ENCODE measurements at places on chromosomes 3 and 15.

GRCh38 chr3:179421500-179421899 is 29.8 kb downstream of the GNB4 start:
- DNase-seq, result no peak

DNA sequence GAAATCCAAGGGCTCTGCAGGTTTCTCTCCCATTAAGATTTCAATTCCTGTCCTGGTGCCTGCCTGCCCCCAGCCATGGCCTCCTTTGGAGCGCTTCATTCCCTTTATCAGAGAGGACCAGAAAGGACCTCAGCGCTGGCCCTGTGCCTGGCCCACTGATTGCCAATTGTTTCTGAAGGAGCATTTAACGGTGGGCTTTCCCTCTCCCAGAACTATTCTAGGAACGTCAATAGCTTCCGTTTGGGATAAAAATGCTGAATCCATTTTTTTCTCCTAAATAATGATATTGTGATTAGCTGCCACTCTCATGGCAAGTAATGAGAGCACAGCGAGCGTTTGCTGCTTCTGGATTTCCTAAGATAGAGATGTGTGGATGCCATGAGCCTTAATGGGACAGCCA is 12.2 kb upstream of the SLC6A1 start:
- DNase-seq, result no peak

- DNase-seq, result no peak
Observed at GRCh38 chr3:193780810-193781478, 187.9 kb downstream of the OPA1 start.

- DNase-seq, result no peak
Observed at GRCh38 chr3:185215873-185216606, 37.8 kb downstream of the EHHADH start.

DNA sequence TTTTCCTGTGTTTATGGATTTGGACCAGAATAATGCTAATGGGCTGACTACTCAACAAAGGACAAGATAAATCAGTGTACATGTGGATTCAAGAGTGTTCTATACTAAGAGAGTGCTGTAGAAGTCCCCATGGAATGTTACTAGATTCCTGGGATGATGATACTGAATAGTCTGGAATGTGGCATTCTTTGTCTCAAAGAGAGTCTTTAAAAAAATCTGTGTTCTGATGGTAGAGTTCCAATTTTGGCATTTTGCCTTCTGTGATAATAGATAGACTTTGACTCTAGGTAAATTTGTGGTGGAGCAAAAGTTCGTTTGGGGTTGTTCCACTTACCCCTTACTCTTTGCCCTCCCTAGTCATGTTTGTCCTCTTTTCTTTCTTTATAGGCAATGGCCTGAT is 43.7 kb downstream of the NMD3 start:
- no peak for DNase-seq

DNA sequence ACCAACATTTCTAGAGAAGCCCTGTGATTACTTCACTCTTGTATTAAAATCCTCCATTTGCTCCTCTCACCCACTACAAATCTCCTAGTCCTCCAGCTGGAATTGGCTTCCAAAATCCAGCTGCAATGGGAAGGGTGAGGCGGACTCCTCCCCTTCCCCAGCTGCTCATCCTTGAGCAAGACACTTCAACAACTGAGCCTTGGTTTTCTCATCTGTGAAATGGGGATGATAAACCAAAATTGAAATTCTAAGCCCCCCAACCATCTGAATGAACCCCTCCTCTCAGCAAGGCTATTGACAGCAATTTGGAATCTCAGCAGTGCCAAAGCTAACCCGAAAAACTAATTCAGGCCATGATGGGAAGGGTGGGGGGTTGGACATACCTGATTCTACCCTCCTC is 9.4 kb downstream of the FAM174B start:
- DNase-seq, result no peak

DNA sequence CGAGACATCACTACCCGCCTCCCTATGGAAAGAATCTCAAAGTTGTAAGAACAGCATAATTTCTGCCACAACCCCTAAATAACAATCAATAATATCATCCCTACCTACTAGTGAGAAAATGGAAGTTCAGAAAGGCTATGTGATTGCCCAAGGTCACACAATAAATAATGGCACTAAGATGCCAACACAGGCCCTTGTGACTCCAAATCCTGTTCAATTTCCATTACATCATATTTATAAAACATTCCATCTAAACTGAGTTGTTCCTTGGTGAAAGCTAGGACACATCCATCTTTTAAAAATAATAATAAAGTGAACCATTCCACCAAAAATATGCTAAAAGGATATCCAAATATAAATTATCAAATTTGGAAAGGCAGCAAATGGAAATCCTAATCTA is 144.6 kb downstream of the MAGI1 start:
- DNase-seq, result no peak

GRCh38 chr15:36218991-36219390 is 360.4 kb upstream of the CDIN1 start:
- no peak for DNase-seq

DNA sequence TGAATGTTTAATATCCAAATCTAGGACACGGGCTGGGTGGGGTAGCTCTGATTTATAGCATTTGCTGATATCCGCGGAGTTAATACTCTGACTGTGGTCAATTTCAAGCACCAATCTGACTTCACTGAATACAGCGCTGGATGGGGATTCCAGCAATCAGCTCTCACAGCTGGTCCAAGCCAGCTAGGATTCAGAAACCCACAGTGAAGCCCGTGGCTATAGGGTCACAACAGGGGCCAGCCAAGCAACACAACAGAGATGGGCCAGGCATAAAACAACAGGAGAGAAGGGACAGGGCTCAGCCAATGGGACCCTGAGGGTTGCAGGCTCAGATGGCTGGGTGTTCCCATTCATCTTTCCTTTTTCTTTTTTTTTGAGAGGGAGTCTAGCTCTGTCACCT is 5.4 kb upstream of the LMAN1L start:
- DNase-seq, result no peak

GRCh38 chr15:90213122-90213817 is 12.1 kb downstream of the SEMA4B start:
- no peak for DNase-seq

DNA sequence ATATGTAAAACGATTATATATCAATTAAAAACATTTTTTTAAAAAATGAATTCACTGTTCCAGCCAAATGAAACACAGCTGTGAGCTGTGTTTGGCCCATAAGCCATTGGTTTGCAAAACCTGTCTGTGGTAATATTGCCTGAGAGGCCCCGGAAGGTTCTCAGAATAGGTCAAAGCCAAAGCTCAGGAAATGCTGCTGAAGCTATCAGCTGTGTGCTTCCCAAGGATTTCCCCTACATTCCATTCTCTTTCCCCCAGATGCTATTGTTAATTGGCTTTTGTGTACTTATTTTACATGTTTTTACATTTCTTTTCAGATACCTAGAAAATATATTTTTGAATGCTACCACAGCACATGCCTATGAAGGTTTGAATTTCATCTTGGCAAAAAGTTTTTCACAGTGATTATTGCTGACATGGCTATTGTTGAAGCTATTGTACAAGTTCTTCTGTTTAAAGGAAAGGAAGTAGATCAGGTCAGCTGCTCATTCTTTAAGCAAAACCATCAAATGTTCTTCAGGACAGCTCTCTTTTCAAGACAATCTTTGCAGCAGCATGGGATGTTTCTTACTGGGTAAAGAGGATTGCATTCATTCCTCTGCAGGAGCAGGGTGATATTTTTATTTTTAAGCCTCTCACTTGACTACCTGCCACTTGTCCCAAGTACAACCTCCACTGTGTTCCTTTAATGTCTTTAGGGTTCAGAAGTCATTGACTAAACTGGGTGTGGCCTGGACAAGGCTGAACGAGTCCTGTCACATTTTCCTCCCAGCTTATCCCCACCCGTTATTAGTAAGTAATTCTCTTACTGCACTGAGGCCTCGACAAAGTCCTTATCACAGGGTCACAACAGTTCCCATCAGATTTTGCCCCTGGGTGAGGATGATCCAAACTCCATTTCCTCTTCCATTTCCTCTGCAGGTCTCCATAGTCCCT is 26.3 kb upstream of the BNC1 start:
- DNase-seq, result no peak

DNA sequence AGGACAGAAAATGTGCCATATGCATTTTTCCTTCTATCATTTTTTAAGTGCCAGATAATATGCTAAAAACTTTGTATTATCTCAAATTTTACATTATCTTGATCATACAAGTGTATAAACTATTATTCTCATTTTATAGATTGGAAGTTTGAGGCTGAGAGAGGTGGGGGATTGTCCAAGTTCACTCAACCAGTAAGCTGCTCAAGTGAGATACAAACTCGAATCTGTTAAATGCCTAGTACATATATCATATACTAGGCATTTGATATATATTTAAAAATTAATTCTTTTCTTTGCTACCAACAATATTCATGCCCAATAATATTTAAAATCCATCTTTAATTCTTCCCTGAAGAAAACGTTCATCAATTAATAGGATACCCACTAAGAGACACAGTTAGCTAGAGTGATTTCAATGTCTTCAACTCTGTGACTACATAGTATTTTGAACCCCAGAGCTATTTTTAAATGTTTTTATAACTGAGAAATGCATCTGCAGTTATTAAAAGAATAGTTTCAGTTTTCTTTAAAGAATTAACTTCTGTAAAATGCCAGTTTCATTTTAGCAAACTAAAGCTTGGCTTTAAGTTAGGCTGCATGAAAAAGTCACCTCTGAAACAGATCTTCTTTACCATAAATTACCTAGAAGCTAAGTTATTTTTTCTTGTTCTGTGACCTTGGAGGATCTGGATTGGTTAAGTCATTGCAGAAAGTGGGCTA is 40.4 kb downstream of the IQCB1 start:
- DNase-seq, result no peak

DNA sequence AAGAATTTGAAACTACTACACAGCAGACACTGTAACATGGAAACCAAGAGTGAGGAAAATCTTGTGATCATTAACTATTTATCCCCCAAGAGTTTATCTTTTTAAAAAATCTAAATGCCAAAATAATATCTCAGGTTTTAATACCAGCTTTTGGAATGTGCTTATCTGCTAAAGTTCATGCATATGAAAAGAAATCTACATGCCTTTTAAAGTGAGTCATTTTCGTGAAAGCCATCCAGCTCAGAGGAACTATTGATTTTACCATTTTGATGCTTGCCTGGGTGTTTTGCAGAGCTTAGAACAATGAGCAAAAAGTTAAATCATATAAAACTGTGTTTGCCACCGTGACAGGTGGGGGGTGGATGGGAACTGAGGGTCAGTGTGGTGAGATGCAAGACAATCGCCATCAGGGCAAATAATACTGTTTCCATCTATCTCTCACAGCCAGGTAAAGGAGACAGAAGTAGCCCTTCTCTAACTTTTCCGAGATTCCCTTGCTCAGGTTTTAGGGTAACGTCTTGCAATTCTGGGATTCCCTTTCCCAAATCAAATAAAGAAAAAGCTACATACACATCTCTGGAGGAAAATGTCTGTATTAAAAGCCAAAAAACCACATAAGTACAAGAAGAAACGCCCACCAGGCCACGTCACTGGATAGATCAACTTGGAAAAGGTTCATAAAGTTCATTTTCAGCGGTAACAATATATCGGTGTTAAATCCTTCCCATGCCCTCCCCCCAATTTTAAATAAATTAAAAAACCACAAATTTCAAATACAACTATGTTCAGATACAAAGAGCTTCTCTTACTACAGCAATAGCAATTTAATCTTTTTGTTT is 2.0 kb downstream of the TMEM158 start:
- no peak for DNase-seq

GRCh38 chr3:67661089-67661488 is 6.7 kb upstream of the SUCLG2 start:
- no peak for DNase-seq

GRCh38 chr3:176079785-176080184 is 1117.5 kb downstream of the TBL1XR1 start:
- DNase-seq, result no peak

DNA sequence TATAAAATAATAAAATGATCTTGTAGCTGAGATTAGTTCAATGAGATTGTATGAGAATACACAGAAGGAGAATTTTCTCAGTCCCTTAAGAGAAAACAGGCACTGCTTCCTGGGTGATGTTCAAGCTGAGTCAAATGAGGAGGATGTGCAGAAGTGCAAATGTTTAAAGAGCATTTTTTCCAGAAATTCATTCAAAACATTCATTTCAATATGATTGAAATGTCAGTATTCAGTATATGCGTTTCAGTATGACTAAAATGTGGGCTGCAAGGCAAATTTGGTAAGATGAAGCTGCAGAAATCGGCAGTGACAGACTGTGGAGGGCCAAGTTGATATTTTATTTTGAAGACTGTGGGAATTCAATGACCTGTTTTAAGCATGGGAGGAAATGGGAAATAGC is 19.3 kb upstream of the PYDC2 start:
- DNase-seq, result no peak

GRCh38 chr3:30692498-30693130 is 86.2 kb downstream of the TGFBR2 start:
- DNase-seq, result no peak

- no peak for DNase-seq
Observed at GRCh38 chr3:40901796-40902195, 297.5 kb upstream of the CTNNB1 start.

GRCh38 chr15:93478947-93479346 is 389.9 kb upstream of the RGMA start:
- DNase-seq, result no peak

- DNase-seq, result no peak
Observed at GRCh38 chr3:150890295-150890694, 14.9 kb downstream of the MINDY4B start.

GRCh38 chr3:61771976-61772375 is 210.6 kb downstream of the PTPRG start:
- DNase-seq, result no peak

- no peak for DNase-seq
Observed at GRCh38 chr15:53223815-53224214, 433.7 kb upstream of the ONECUT1 start.

DNA sequence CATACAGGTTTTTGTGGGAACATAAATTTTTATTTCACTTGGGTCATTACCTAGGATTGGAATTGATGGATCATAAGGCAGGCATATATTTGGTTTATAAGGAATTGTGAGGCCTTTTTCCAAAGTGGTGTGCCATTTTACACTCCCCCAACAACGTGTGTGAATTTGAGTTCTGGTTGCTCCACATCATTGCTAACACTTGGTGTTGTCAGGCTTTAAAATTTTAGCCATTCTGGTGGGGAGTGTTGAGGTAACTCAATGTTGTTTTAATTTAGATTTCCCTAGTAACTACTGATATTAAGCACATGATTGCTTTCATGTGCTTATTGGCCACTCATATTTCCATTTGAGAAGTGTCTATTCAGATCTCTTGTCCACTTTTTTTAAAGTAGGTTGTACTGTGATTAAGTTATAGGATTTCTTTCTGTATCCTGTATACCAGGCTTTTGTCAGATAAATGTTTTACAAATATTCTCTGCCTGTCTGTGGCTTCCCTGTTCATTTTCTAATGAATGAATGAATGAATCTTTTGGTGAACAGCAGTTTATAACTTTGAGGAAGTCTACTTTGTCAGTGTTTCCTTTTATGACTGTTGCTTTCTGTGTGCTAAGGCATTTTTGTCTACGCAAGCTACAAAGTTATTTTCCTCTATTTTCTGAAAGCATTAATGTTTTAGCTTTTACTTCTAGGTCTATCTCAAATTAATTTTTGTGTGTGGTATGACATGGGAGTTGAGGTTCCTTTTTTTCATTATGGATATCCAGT is 17.9 kb upstream of the NR2C2 start:
- no peak for DNase-seq

Data from activated gamma-delta T cell (primary cell).